ENCODE measurements at places on chromosomes 3 and 15.

GRCh38 chr3:81968658-81969057 is 207.2 kb upstream of the GBE1 start:
- no peak for DNase-seq

- DNase-seq = peak; percentile 41
Observed at GRCh38 chr3:141796081-141796888, 33.1 kb downstream of the GRK7 start.

GRCh38 chr15:50066666-50067065 is 52.4 kb downstream of the ATP8B4 start:
- DNase-seq = no peak

- no peak for DNase-seq
Observed at GRCh38 chr3:11818033-11818432, 28.7 kb downstream of the TAMM41 start.

DNA sequence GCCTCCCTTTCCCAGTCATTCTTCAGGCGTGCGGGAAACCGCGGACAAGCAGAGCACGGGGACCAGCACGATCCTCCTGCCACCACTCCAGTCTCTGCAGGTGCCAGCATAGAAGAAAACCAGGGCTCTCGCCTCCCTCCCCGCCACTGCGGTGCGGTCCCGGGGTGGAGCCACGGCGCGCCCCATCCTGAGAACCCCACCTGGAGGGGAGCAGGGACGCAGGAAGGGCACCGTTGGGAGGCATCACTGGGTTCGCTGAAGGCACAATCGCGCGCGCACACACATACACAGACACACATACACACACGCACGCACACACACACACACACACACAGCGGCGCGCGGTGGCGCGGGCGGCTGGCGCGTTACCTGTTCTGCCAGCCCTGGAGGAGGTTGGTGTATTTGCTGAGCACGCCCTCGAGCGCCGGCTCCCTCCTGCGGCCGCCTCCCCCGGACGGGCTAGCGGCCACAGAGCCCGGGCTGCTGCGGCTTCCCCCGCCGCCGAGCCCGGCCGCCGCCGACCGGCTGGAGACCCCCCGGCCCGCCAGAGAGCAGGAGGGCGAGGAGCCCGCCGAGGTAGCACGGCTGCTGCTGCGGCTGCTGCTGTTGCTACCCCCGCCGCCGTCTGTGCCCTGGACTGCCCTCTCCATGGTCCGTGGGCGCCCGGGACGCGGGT is 394 bp downstream of the OSBPL10 start:
- no peak for DNase-seq
